ENCODE measurements at places on chromosomes 2 and 18. TPM values are rescaled to one million over a fixed set of nuclear protein-coding genes. Genes with fewer than 3 reads are reported as not detected.

The CNTNAP5 gene
- not detected for total RNA-seq

The DSG1 gene
- total RNA-seq, result not detected

The LYPD1 gene
- not detected for total RNA-seq

The MYO5B gene
- not detected for total RNA-seq

The CXCR1 gene
- total RNA-seq, result not detected

The CPLX4 gene
- total RNA-seq, result not detected

The RNF144A gene
- 13.1 TPM for total RNA-seq

The LCT gene
- 0.25 TPM for total RNA-seq

The LYG2 gene
- not detected for total RNA-seq

The FAP gene
- not detected for total RNA-seq

The ANKRD62 gene
- total RNA-seq, result not detected

The GBX2 gene
- total RNA-seq, result not detected

The KRTCAP3 gene
- total RNA-seq, result 3.9 TPM

The STARD6 gene
- not detected for total RNA-seq

The MYCN gene
- not detected for total RNA-seq

The EML6 gene
- total RNA-seq, result 0.89 TPM

The ZAP70 gene
- 201 TPM for total RNA-seq

The PAIP2B gene
- 1.7 TPM for total RNA-seq

The C2orf66 gene
- total RNA-seq, result not detected

The CD8A gene
- total RNA-seq, result 433 TPM

The COL5A2 gene
- total RNA-seq, result 1.5 TPM

The TM4SF20 gene
- total RNA-seq, result not detected

The SLC5A7 gene
- not detected for total RNA-seq

The ICA1L gene
- total RNA-seq, result 4.1 TPM

The CCDC102B gene
- total RNA-seq, result 1.4 TPM

The DPP10 gene
- not detected for total RNA-seq

The LYPD6B gene
- total RNA-seq, result not detected

The POTEJ gene
- not detected for total RNA-seq

The VWA3B gene
- not detected for total RNA-seq

The SERPINB8 gene
- 16.8 TPM for total RNA-seq

The CNDP1 gene
- total RNA-seq, result not detected

The ING5 gene
- 47.1 TPM for total RNA-seq

The CD8B2 gene
- 3.2 TPM for total RNA-seq

The TUBA3D gene
- total RNA-seq, result not detected

The OSR1 gene
- not detected for total RNA-seq

The KYNU gene
- total RNA-seq, result not detected

The GRB14 gene
- not detected for total RNA-seq

The DRC1 gene
- total RNA-seq, result not detected

The KIAA2012 gene
- not detected for total RNA-seq

The UGT1A8 gene
- not detected for total RNA-seq

The PLB1 gene
- total RNA-seq, result 0.51 TPM
